Kidney (tissue), 22 donors: ENCODE measurements at places on chromosomes 12 and 14. TPM values are rescaled to one million over a fixed set of nuclear protein-coding genes. Genes with fewer than 3 reads are reported as not detected.

DNA sequence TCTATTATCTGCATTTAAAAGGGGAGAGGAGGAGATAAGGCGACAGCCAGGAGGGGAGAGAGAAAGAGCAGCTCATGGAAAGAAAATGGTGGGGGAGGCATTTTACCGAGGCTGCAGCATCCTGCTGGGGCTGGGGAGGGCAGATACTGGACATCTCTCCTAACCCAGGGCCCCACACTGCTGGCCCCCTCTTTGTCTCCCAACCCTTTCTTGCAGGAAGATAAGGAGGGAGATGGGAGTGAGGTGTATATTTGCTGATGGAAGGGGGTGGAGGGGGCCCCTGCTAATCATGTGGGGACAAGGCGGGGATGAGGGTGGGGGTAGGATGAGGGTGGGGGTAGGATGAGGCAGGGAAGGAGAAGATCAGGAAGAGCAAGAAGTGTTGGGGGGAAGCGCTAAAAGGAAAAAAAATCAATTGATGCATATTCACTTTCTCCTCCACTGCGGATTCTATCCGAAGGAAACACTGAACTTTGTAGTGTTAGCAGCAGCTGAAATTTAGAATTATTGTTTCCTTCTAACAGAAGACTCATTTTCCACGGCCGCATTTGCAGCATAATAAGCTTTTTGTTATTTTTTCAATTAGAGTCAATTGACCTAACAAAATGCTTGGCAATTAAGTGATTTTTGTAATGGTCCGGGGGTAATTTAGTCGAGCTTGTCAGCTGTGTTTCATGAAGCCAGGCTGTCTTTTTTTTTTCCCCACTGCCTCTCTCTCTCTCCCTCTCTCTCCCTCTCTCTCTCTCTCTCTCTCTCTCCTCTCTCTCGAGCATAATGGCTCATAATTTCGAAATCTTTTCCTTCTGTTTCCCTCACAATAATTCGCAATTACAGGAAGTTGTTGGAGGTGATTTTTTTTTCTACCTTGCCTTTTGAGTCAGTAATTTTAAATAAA lies 1134.6 kb downstream of the BCL11B start:
- H3K36me3 ChIP-seq, result no peaks in the 10 kb centered on the region
- H3K27me3 ChIP-seq, result peaks cover 2% of the 10 kb centered on the region
- no peak overlapping the region for H3K27ac ChIP-seq
- H3K4me3 ChIP-seq, result no peak overlapping the region

DNA sequence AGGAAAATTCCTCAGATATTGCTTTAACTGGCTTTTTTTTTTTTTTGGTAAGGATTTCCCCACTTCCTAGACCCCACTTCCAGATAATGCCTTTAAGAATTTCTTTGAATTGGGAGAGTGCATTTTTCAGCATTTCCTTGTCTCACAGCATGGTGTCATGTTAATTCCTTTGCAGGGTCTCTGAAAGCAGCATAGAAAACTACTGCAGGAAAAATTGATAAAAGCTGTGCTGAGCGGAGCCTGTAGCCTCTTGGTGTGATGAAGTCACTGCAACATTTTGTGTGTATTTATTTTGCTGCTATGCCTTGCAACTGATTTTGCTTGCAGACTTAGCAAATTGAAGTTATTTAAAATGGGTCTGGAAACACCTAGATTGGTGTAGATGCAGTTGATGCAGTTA lies 2.7 kb downstream of the ANO4 start:
- no peaks in the 10 kb centered on the region for H3K4me1 ChIP-seq
- no peaks in the 10 kb centered on the region for H3K36me3 ChIP-seq
- no peak for DNase-seq

PLEK2 gene
- 10.8 TPM for total RNA-seq

PRB2 gene
- not detected for total RNA-seq
